ENCODE measurements at places on chromosomes 3 and 15.
A peak's percentile ranks its signal among the peaks of the same experiment; 100 is the strongest.

- DNase-seq = no peak
These were observed 104.6 kb downstream of the RAP2B start for GRCh38 chr3:153266619-153267018.

GRCh38 chr3:48090166-48090939 is 74.1 kb upstream of the MAP4 start:
- no peak for DNase-seq

DNA sequence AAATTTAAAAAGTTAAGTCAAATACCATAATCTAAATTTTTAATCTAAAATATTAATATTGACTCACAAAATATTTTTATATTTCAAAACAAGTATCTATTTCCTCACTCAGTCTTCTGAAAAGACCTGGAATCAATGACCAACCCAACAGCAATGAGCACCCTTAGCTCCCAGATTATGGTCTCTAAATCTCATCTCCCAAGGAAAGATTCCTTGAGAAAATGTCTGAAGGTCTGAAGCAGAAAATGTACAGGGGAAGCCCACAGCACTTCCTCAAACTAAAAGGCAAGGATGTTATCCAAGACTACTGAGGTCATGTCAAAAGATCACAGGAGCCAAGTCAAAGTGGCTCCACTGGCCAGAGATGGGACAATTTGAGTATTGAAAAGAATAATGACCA is 51.0 kb upstream of the SLCO2A1 start:
- peak; percentile 23 for DNase-seq

GRCh38 chr3:160108362-160108761 is 116.9 kb upstream of the C3orf80 start:
- DNase-seq = no peak

- no peak for DNase-seq
These were observed 2.6 kb downstream of the BHLHE40 start for GRCh38 chr3:4981665-4982494.

GRCh38 chr15:68774120-68774519 is 46.6 kb downstream of the ANP32A start:
- DNase-seq = peak; percentile 30

Measured in left forelimb (tissue), 1 donor.